ENCODE measurements at places on chromosomes 7 and 10.

GRCh38 chr7:734808-735207 is 7.7 kb upstream of the PRKAR1B start:
- DNase-seq, result no peak

GRCh38 chr10:21528236-21529031 is 3.0 kb upstream of the SKIDA1 start:
- DNase-seq, result no peak

DNA sequence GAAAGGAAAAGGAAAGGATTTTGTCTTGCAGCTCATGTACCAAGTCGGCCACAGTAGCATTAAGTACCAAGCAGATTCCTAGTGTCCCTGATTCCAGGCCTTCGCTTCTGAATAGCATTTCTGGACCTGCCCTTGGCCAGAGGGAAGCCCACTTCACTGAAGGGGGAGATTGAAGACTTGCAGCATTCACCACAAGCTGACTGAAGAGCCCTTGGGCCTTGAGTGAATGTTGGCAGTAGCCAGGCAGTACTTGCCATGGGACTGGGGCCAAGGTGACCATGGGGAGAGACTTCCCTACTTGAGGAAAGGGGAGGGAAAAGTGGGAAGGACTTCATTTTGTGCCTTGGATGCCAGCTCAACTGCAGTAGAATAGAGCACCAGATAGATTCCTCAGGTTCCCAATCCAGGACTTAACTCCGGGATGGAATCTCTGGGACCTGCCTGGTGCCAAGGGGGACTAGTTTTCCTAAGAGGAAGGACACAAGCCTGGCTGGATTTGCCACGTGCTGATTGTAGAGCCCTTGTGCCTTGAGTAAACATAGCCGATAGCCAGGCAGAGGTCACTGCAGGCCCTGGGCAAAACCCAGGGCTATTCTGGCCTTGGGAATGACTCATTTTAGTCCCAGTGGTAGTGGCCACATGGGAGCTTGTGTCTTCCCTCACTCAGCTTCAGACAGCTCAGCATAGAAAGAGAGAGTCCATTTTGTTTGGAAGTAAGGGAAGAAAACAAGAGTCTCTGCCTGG is 141.7 kb upstream of the KCND2 start:
- DNase-seq, result no peak

DNA sequence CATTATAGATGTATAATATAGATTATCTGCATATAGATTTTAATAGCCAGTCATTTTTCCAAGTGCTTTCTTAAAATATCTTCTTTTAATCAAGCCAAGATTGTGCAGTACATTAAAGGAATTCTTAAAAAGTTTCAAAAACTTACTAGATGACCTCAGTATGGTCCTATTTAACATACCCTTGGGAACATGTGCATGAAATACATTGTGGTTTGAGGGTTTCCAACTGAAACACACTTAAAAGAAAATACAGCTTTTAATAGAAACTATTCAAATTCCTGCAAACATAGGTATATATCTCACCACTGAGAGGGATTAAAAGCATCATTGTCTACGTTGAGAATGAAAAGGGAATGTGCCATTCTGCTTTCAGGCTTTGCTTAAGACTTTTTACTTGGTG is 364.9 kb downstream of the SUGCT start:
- DNase-seq, result no peak

DNA sequence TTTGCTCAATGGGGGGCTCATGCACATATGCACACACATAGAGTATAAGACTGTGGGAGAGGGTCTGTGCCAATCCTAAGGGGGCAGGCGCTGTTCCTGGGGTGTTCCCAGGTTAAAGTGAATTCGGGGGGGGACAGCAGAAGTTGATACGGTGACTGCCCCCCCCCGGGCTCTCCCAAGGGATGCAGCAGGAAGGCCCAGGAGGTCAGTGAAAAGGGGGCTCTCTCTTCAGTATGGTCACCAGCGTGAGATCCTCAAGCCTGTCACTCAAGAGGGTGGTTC is 32.4 kb downstream of the SPDYE6 start:
- DNase-seq, result no peak

DNA sequence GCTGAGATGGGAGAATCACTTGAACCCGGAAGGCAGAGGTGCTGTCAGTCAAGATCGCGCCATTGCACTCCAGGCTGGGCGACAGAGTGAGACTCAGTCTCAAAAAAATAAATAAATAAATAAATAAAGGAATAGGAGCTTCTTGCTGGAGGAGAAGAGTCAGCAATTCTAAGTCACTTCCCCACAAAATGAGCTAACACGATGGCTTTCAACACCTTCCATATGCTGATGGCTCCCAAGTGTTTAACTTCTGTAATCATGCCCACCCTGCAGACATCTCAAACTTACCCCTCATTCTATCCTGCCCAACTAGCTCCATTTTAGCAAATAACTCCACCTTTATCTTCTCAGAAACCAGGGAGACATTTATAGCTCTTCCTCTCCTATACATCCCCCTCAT is 21.2 kb downstream of the PSAP start:
- DNase-seq, result no peak

DNA sequence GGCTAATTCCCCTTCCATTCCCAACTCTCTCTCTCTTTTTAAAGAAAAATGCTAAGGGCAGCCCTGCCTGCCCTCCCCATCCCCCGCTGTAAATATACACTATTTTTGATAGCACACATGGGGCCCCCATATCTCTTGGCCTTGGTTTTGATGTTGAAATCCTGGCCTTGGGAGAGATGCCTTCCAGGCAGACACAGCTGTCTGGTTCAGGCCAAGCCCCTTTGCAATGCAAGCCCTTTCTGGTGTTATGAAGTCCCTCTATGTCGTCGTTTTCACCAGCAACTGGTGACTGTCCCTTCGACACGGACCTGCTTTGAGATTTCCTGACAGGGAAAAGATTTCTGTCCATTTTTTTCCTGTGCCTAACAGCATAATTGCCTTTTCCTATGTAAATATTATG is 3.0 kb downstream of the ADRA2A start:
- DNase-seq, result no peak

- no peak for DNase-seq
These were observed 5.3 kb downstream of the ATXN7L1 start for GRCh38 chr7:105871142-105871541.

GRCh38 chr10:59057345-59057744 is 119.1 kb upstream of the PHYHIPL start:
- peak; percentile 28 for DNase-seq

DNA sequence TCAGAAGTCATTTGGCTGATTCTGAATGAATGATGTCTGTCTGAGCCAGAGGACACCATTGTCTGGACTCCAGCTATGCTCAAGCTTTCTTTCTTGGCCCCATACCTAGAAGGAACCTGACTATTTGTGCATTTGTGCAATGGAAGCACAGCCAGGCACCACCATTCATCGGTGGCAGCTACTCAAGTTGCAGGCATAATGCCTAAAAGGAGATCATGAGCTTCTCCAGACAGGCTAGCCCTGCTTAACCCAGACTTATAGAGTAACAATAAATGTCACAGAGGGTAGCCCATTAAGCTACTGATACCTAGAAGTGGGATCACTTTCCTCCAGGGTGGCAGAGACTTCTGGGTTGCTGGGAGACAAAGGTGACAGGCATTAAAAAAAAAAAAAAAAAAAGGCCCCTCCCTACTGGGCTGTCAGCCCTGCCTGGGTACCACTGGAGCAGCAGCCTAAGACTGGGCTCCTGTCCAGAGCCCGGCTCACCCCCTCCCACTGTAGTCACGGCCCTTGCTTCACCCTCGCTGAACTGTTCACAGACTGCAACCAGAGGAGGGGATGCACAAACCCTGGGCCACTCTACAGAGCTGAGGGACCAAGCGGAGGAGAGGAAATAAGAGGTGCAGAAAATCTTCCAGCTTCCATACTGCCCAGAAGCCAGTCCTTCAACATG is 75.4 kb upstream of the ATP6V0A4 start:
- no peak for DNase-seq

- DNase-seq, result peak; percentile 58
These were observed 43.0 kb downstream of the TMEM130 start for GRCh38 chr7:98826811-98827231.

- no peak for DNase-seq
These were observed 67.0 kb upstream of the PLXNA4 start for GRCh38 chr7:132643302-132643701.

- no peak for DNase-seq
These were observed 49.8 kb upstream of the FAM133B start for GRCh38 chr7:92639966-92640365.

DNA sequence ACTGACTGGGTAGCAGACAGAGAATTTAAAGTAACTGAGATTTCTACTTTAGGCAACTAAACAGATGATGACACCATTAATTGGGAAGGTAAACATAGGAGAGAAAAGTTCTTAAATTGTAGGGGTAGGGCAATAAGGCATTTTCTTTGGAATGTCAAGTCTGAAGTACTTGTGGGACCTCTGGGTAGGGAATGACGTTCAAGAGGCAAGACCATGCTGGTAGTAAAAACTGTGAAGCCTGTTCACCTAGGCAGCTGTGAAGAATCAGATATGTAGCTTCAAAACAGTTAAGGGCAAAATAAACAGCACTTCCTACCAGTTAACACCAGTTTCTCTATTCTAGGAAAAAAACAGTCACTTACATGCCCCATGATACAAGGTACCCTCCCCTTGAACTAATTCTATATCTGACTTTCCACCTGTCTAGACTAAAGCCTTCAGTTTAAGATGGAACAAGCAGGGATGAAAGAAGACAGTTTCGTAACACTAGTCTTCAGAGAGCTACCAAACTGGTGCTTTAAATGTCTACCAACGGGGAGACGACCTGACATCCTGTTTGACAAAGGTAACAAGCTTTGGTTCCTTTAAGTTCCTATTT is 63.1 kb upstream of the KCNIP2 start:
- no peak for DNase-seq

DNA sequence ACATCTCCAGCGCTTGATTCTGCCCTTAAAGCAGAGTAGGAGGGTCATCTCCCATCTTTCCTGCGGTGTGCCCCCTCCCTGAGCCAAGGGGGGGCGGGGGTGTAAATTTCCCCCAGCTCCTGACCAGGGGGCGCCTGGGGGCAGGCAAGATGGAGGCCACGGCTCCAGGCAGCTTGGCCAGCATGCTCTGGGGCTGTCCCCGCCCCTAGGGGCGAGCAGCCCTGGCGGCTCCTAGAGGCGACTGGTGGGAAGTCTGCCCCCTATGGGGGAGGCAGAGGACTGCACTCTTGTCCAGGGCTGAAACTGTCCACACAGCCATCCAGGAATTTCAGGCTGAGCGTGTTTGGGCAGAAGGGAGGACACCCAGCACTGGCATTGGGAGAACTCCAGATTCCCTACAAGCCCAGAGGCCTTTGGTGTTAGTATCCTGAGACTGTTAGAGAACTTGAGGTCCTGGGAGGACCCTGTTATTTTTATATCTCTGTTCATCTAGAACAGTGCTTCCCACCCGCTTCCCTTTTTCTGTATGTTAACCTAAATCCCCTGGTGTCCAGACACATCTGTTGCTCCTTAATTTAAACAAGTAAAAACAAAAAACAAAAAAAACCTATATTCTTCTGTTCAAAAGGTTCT is 4.6 kb downstream of the STRA8 start:
- DNase-seq, result no peak

DNA sequence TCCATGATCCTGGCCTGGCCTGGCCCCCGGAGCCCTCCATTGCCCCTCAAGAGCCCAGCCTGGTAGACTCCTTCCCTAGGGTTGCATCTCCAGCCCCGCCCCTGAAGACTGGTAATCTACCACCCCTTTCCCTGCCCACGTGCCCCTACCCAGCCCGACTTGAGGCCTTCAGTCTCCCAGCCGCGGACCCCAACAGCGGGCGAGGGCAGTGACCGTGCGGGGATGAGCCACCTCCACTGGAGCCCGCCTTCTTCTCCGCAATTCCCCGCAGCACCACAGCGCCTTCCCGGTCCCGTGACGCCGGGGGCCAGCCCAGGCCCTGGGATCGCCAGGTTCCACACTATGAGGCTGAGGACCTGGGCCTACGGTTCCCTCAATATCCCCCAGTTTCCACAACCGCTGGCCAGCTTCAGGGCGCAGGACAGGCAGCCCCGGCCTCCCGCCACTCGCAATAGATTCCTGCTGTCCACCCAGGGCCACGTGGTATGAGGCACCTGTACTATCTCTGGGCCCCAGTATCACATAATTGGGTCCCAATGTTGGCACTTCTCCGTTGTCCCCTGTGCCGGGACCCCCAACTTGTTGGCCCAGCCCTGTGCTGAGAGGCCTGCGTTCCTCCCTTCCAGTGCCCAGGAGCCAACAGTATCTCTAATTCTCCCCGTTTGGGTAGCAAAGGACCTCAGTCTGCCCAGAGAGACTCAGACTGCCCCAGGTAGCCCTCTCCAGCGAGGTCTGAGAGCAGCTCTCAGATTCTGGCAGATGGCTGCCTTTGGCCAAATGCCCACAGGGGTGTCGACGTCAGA is 1.1 kb upstream of the GPRIN2 start:
- no peak for DNase-seq

DNA sequence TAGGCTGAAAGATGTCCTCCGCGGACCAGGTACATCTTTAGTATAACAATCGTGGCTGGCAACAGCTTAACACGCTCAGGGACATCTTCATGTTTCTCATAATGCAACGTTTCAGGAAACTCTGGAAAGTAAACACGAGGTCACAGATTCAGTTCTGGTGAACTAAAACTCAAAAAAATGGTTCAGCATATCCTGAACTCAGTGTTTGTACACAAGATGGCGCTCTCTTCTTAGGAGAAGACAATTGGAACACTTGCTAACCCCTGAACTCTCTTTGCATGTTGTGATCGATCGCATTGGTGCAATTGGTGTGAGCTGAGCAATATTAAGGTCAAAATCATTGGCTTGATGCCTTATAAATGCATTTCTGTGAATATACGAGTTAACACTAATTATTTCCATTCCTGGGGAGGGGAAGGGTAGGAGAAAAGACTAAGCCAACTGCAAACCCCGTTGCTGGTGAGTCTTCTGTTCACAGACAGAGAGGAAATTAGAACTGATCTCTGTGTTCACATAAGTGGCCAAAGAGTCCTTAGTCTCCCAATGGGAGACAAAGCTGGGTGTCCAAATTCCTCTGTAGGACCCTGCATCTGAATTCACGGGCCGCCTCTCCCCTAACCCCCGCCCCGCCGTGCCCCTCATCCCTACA is 52.6 kb upstream of the FAM180A start:
- DNase-seq, result no peak

DNA sequence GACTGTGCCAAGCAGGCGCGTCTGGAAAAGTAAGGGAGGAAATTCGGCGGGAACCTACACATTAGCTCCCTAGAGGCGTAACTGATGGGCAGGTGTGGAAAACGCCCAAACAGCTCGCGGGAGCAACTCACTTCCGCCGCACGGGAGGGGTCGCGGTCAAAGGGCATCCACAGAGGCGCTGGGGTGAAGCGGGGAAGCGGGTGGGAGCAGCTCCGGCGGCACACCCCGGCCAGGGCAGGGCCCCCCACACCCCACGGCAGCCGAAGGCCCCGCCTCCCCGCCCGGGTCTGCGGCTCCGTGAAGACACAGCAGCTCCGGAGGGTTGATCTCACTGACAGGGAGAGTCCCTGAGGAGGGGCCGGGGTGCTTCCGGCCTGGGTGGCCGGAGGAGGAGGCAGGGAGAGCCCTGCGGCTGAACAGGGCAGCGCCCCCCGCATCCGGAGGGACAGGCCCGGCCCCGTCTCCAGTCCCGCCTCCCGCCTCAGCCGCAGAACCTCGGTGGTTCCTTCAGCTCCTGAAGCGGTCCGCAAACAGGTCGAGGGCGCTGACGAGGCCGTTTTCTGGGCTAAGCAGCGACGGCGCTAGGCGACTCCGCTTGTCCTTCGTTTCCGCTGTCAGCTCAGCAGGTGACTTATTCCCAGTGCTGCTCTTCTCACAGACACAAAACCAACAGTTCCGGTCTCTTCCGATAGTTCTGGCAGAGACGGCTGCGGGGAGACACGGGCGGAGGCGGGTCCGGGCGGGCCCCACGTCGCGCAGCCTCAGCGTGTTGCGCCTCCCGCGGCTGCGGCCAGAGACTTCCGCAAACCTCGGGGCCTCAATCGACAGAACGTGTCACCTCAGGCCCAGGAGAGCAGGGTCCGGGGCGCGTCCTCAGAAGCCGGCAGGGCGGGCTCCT is 276.1 kb downstream of the DNAJB6 start:
- DNase-seq, result no peak
